CD4-positive, alpha-beta T cell treated with Interleukin-17A for 1 hour (primary cell): ENCODE measurements at places on chromosomes 12 and 14.
A peak's percentile ranks its signal among the peaks of the same experiment; 100 is the strongest.

DNA sequence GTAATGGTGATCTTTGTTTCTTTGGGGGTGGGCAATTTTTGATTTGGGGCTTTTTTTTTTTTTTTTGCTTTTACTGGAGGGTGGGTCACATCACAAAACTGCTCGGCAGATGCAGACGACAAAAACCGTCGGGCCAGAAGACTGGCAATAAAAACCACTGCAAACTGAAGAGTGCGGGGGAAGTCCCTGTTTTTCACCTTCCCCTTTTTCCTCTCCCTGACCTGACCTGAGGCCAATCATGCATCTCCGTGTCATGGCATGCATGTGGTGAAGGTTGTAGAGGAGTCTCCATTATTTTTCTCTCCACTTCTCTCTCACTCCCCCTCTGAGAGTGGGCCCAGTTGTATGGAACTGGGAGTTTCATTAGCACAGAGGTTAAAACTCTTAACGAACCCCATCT lies 57.5 kb downstream of the AP5M1 start:
- no peak for DNase-seq

DNA sequence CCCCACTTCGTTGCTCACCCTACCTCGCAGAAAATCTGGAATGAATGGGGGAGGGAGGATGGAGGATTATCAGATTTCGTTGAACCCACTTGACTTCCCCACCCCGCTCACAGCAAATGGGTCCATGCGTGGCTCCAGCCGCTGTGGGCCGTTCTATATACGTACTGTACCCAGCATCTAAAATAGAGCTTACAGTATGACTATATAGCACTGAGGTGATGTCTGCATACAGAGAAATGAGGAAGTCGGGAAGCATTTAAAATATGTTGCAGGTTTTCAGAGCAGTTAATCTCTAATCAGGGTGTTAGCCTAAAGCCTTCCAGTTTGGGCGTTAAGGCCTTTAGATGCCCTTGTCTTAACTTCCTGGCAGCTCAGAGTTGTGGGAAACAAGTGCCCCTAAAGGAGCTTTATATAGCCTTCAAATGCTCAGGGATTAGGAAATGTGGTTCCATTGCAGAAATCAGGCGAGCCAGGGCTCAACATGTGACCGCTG lies 1.4 kb downstream of the BICDL1 start:
- DNase-seq, result no peak

DNA sequence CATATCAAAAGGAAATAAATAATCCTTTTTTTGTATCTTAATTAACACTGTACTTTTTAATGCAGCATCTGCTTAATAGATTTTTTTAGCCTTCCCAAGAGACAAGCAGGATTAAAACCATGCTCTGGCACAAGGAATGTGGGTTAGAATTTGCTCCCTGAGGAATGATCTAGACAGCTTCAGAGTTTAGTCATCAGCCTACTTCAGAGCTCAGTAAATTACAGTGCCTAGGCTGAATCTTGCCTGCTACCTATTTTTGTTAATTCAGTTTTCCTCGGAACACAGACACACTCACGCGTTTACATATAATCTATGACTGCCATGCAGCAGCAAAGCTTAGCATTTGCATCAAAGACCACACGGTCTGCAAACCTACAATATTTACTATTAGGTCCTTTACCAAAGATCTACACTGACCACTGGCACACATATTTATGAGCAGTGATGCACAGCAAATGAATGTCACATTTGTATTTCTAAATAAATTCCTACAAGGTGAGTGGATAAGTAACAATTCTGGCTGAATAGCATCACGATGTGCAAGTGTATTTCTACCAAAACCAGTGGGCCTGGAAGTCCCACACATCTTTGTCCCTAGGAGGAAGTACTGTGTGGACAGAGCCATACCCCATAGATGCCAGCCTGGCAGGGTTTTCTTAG lies 309.8 kb upstream of the TMEM132C start:
- DNase-seq, result no peak

GRCh38 chr14:106518054-106518943 lies 991.9 kb downstream of the TMEM121 start:
- DNase-seq, result peak; percentile 84

- DNase-seq, result no peak
These were observed 6.7 kb upstream of the SLC25A29 start for GRCh38 chr14:100312877-100313400.

GRCh38 chr12:113782873-113783272 lies 183.3 kb downstream of the RBM19 start:
- no peak for DNase-seq

GRCh38 chr12:44157359-44157758 lies 321.5 kb downstream of the TMEM117 start:
- DNase-seq, result no peak

DNA sequence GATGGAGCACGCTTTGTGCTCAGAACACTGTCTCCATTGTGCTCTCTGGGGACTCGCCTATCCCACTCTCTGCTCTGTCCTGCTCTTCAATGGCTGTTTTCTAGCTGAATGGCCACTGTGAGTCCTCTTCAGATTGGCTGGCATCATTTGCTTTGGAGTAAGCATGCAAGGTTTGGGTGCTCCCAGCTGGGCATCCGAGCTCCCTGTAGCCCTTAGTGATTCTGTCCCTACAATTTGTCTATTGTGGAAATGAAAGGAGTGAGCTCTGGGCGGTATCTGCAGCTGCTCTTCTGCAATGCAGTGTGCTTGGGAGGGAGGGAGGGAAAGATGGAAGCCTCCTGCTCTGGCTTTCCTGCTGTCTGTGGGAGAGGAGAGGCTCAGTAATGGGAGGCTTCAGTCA lies 84.8 kb downstream of the SMOC1 start:
- DNase-seq, result no peak

DNA sequence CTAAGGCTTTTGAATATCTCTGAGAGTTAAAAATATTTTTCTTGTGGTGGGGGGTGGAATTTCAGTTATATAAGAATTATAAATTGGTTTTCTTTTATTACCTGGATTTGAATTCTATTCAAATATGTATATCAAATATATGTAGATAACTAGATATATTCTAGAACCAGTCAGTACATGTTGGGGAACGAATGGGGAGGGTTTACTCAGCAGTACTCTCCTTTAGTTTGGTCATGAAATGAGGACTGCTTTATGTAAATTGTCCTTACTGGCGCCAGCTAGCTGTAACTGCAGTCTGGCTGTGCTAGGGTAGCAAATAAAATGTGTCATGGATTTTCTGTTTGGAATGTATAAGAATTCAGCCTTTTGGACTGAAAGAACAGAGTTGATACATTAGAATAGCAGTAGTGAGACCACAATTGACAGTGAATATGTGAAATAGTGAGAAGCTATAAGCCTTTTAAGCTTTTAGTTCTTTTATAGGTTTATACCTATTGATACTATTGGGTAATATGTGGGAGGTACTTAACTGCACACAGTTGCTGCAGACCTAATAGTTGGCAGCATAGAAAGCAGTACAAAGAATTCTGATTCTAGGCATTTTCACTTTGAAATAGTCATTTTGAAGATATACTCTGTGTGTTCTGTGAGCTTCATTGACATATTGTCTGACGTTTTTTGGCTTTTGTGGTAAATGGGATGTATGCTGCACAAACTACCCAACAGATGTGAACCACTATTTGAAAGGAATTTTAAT lies 29.0 kb downstream of the ATF7IP start:
- peak; percentile 84 for DNase-seq

DNA sequence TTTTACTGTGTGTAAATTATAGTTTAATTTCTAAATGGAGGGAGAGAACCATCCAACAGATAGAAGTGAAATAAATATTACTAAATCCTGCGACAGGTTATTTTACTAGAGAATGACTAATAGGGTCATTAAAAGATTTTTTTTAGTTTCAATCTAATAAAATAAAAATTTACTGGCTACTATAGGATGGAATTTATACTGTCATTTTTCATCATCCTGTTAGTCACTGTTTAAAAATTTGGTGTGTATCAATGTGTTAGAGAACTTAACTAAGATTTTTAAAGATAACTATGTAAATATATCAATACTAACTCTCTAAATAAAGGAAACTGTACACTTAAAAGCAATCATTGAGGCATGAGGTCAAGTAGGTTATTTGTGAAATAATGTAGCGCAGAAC lies 41.1 kb upstream of the CDKN3 start:
- no peak for DNase-seq

DNA sequence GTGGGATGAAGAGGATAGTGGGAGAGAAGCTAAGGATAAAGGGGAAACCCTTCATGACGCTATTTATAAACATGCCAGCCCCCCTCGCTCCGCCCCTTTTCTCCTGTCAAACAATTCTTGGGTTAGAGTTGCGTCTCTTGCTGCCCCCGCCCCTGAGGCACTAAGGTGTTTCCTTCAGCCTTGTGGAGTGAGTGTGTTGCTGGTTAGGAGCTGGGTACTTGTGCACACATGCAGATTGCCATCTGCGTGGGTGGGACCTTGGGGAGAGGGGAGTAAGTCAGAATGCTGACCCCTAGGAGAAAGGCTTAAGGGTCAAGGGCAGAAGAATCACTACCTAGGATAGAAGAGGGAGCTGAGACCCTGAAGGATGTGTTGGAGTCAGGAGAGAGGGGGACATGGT lies 5.4 kb downstream of the FOXJ2 start:
- DNase-seq, result no peak

DNA sequence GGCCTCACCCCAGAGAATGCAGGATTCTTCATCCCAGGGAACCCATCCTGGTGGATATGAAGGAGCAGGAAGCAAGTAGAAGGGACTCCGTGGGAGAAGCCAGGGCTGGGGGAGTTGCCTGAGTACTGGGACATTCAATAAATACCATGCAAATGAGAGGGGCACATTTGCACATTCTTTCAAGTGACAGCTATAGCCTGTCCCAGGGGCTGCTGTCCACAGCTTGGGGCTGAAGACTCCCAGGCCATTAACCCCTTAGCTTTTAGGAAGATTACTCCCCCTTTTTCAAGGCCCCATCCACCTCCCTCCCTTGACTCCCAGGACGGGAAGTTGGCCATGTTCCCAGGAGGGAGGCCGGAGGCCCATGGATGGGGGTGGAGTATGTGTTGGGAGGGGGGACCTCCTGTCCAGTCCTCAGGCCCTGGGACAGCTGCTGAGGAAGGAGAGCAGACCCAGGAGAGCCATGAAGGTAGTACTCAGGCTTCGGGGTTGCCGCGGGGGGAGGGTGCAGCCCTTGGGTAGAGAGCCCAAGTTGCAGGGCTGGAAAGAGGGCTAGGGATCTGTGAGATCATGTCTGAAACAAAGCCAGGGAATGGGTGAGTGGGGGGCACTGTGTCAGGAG lies 974 bp upstream of the TNS2 start:
- no peak for DNase-seq

- DNase-seq, result no peak
These were observed 15.8 kb upstream of the VPS33A start for GRCh38 chr12:122282061-122282460.

- DNase-seq, result no peak
These were observed 91.2 kb downstream of the PTGER2 start for GRCh38 chr14:52405314-52405713.
